Stimulated activated CD8-positive, alpha-beta memory T cell treated with anti-CD3 and anti-CD28 coated beads, Interleukin-2, amount 100 ng/mL, for 1 hour (primary cell): ENCODE measurements at places on chromosomes 2 and 18.
A peak's percentile ranks its signal among the peaks of the same experiment; 100 is the strongest.

DNA sequence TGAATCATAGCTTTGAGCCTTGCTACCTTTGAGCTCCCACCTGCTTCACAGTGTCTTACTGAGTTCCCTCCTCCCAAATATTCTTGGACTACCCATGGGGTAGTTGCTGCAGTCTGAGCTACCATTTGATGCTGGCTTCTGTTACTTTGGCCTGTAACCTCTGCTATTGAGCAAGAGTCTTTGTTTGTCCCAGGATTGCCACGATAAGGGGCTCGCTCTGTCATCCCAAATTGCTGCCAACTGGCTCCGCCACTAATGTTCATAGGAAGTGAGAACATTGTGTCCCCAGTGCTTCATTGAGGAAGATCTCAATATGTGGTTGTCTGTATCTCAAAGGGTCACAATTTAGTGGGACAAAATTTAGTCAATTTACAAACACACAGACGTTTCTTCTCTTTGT, 103.8 kb downstream of the TRIM43 start:
- no peak for DNase-seq

DNA sequence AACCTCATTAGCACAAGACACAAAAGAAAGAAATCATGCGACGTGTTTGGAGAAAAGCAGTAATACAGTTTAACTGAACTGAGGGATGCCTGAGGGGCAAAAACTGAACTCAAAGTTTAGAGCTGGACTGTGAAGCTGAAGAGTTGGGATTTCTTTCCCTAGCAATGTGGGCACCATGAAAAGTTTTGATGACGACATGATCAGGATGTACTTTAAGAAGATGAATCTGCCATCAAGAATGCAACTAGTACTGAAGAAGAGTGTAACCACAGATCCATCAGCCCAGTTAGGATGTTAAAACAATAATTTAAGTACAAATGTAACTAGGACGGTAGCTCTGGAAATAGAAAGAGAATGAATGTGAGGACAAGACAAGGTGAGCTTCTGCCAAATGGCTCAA, 196.2 kb downstream of the VWC2L start:
- DNase-seq, result no peak

GRCh38 chr2:95174031-95174542, 8.5 kb downstream of the ZNF2 start:
- no peak for DNase-seq

GRCh38 chr2:96103761-96104486, 12.4 kb downstream of the ADRA2B start:
- DNase-seq, result no peak

DNA sequence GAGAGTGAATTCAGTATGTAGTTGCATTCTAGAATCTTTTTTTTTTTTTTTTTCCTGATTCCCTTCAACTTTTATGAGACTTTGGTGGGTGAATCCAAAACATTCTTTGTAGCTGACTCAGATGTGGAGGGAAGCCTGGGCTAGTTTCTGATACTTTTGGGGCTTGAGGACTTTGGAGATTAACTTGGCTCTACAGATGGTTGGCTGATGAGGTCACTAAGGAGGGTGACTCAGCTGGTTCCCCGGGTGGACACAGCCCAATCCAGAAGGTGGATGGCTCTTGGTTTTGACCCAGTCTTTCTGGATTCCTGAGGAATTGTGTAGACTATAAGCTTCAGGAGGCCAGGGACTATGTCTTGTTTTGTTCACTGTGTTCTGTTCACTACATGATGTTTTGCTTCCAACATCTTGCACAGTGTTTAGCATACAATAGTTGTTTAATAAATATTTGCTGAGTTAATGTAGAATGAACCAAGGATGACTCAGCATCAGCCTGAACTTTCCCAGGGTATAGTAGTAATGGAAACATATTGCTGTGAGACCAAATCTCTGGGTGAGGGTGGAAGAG, 30.5 kb downstream of the LAMA3 start:
- no peak for DNase-seq

- peak; percentile 30 for DNase-seq
Observed at GRCh38 chr2:181953881-181954537, 31.6 kb upstream of the PPP1R1C start.

DNA sequence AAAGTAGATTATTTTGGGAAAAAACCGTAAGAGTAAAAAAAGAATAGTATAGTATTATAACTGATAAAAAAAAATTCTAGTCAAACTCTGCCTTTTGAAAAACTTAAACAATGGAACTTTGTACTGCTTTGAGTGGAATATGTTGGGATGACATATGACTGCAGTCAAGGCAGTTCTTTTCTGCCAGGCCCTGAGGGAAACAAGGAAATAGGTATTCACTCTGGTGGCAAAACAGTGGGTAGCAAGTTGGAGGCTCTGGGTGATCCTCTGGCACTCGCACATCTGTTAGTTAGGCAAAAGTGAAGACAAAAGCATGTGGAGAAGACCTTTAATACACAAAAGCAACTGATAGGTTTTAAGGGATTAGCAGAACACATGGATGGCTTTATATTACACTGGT, 102.2 kb downstream of the ARHGEF33 start:
- no peak for DNase-seq

GRCh38 chr2:20179755-20180594, 45.0 kb downstream of the SDC1 start:
- DNase-seq, result no peak

DNA sequence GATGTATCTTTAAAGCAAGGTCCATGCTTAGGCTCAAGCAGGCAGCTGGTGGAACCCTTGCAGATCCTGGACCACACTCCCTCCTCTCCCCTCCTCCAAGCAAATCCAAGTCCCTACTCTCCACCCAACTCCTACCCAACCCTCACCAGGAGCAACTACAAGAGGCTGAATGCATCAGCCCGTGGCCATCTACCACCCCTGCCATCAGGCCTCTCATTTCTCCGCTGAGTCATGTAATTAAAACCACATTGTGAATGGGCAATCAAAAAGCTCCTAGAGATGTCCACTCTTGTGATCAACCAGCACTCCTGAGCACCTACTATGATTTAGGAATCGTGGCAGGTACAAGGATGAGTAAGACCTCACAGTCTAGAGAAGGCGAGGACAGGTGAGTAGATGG, 142.2 kb upstream of the CAPN13 start:
- no peak for DNase-seq

- no peak for DNase-seq
Observed at GRCh38 chr2:63999049-63999448, 20.2 kb downstream of the VPS54 start.

- DNase-seq, result no peak
Observed at GRCh38 chr2:18262601-18263000, 297.9 kb downstream of the RDH14 start.

GRCh38 chr2:240107477-240107796, 28.7 kb downstream of the COPS9 start:
- no peak for DNase-seq

- DNase-seq, result no peak
Observed at GRCh38 chr18:61183798-61184197, 149.4 kb upstream of the CDH20 start.

DNA sequence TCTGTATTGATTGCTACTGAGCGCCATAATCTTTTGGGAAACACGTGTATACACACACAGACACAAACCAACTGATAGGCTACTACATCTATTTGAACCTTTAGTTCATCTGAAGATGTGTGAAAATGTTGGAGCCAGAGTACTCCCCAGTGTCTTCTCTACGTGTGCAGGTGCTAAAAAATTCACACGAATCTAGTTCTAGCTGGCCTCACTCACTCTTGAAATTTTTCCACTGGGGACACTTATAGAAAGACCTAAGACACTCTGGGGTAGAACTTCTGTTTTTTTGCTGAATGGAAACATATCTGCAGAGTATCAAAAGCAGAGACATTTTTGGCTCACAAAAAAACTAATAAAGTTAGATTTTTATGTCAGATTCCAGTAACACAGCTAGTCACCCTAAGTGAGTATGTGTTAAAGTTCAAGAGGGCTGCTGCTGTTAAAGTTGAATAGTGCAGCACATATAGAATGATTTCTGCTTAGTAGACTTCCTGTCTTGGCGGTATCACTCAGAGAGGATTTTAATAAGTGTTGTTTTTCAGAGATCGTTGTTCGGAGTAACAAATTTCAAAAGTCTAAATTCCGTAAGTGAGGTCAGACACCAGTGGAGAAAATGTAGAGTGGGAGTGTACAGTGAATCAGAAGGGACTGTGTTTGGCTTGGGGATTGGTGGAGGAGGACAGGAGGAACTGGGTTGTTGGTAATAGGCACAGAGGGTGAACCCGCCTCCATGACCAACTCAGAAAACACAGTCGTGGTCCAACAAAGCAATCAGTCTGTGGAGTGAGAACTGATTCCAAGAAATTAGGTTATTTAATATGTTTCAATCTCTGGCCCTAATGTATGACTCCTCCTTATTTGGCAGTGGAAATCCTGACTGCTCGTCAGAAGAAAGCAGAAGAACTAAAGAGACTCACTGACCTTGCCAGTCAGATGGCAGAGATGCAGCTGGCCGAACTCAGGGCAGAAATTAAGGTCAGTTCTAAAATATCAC, 43.1 kb downstream of the KCTD18 start:
- no peak for DNase-seq

DNA sequence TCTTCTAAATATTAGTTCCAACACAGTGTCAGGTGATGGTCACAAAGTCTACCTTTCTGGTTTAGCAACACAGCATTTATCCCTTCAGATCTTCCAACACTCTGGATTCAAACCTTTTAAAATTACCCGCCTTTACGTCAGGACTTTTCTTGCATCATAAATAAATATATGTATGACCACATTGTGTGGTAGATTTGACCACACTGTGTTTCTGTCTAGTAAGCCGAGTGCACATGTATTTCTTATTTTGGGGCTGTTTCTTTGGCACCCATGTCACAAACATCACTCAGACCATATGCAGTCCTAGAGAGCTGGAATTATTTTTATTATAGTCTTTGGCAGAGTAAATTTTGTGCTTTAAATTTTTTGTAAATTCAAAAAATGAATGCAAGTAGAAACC, 172.1 kb downstream of the ANKRD44 start:
- DNase-seq, result no peak

GRCh38 chr18:79851950-79852349, 54.2 kb downstream of the KCNG2 start:
- DNase-seq, result no peak

- no peak for DNase-seq
Observed at GRCh38 chr18:48636436-48636835, 97.6 kb downstream of the CTIF start.

- DNase-seq, result no peak
Observed at GRCh38 chr2:149070681-149071320, 32.3 kb downstream of the LYPD6B start.

DNA sequence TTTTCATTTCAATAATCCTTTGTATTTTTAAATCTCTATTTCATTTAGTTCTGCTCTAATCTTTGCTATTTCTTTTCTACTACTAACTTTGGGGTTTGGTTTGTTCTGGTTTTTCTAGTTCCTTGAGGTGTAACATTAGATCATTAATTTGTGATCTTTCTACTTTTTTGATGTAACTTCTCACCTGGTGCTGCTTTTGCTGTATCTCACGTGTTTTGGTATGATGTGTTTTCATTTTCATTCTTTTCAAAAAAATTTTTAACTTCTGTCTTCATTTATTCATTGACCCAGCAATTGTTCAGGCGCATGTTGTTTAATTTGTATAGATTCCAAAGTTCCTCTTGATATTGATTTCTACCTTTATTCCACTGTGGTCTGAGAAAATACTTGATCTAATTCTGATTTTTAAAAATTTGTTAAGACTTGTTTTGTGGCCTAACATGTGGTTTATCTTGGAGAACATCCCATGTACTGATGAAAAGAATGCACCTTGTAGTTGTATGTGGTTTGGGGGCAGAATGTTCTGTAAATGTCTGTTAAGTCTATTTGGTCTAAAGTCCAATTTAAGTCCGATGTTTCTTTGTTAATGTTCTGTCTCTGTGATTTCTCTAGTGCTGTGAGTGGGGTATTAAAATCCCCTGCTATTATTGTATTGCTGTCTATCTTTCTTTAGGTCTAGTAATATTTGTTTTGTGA, 17.3 kb upstream of the MALT1 start:
- DNase-seq, result no peak

GRCh38 chr18:61085036-61085435, 248.2 kb upstream of the CDH20 start:
- no peak for DNase-seq

GRCh38 chr2:151038516-151038915, 223.1 kb downstream of the RBM43 start:
- no peak for DNase-seq

GRCh38 chr18:76213991-76214390, 281.1 kb downstream of the ZNF516 start:
- no peak for DNase-seq

DNA sequence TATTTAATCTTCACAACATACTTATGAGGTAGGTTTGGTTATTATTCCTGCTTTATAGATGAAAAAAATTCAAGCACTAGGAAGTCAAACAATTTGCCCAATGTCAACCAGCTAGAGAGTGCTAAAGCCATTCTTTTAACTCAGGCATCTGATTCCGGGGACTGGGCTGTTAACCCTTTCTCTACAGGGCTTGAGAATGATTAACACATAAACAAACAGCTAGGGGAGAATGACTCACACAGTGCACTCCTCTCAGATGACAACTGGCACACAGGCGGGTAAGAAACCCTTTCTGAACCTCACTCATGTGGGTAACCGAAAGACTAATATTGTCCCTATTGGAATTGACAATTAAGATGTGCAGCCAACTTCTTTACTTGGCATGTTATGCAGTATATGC, 86.3 kb upstream of the FSHR start:
- no peak for DNase-seq

GRCh38 chr2:144426981-144427479, 92.9 kb downstream of the ZEB2 start:
- no peak for DNase-seq

- no peak for DNase-seq
Observed at GRCh38 chr2:172248785-172249187, 146.1 kb upstream of the DLX2 start.

GRCh38 chr2:208006833-208007232, 18.5 kb downstream of the PLEKHM3 start:
- no peak for DNase-seq

DNA sequence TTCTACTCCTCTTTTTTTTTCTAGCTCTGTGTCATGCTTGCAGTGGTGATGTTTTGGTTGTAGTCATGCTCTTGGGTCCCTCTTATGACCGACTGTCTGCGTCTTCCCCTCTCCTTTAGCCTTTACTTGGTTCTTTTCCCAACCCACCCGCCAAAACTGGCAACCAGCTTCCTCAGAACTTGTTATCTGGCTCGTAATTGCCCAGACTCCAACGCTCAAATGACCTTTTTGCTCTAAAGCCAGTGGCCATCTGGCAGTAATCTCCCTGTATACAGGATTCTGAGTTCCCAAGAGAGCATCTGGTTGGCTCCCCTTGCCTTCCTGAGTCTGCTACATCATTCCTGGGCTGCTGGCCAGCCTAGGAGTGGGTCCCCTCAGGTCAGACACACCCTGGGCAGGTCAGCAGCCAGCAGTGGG, 147.2 kb downstream of the MGAT5 start:
- DNase-seq, result no peak

DNA sequence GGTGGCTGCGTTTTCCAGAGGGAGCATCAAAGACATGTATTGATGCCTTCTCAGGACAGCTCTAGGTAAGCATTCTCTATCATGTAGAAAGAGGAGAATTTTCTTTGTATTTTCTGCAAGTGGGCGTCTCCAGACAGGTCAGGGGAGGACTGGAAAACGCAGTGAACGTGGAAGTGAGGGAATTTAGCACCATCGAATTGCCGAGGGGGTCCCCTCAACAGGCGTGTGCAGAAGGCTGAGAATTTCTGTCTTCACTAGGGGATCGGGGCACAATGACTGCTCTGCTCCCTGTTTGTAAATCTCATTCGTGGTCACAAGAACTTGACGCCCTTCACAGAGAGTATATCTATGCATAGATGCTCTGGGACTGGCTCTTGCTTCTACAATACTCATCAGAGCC, 5.0 kb upstream of the NTSR2 start:
- DNase-seq, result no peak

GRCh38 chr2:64092502-64092901, 51.7 kb downstream of the PELI1 start:
- DNase-seq, result no peak
